Substantia nigra (tissue), 51 donors: ENCODE measurements at places on chromosomes 12 and 14.

- no peak for DNase-seq
These were observed 200.7 kb upstream of the FOXN3 start for GRCh38 chr14:89617481-89618329.

DNA sequence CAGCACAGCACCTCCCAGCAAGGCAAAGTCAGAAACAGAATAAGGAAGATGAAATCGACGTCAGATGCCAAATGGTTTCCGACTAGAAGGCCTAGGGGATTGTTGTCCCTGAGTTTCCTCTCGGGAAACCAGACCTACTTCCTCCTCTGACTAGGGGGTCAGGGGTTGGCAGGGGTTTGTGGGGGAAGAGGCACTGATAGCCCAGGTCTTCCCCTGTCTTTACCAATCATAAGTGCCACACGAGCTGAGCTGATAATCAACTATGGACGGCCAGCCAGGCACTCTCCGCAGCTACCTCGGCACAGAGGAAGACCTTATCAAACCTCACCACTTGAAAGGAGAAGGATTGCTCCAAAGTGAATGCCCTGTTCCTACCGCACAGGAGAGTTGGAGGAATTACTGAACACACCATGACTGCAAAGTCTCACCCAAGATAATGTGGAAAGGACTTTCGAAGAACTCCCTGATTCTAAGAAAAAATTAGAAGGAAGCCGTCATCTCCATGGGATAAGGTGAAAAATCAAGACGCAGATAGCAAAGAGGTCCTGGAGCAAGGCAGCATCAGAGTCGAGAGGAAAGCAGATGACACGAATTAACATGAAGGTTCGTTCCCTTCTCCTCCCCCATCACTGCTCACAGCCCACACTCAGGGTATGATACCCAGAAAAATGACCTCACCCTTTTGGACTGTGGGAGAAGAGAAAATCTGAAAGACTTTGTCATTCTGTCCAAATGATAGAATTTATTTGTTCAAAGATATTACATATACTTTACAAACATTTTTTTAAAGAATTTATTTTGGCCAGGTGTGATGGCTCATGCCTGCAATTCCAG, 77.7 kb upstream of the MED13L start:
- DNase-seq, result no peak

- DNase-seq, result no peak
These were observed 18.5 kb upstream of the MAP1LC3B2 start for GRCh38 chr12:116540622-116541152.

DNA sequence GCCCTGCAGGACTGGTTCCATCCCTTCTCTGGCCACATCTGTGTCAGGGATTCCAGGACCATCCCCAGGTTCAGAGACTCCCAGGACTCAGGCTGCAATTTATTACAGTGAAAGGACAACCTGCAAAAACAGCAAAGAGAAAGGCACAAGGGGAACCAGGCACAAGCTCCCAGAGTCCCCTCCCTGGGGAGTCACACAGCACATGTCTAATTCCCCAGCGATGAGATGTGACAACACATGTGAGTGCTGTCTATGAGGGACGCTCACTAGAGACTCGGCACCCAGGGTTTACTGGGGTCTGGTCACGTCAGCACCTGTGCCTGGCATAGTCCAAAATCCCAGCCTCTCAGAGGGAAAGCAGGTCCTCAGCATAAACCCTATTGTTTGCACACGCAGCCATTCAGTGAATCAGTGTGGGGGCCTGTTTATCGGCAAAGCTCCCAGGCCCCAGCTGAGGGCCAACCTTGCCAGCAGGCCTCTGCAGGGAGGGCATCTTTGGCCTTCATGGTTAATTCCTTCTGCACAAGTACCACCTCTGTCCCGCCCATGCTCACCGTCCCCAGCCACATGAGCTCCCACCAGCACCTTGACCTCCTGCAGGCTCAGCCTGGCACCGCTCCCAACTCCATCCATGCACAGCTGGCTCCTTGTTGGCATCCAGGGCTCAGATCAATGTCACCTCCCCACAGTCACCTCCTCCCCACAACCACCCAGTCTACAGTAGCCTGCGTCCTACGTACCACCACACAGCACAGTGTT, 198.9 kb upstream of the SFSWAP start:
- DNase-seq, result no peak

GRCh38 chr12:124520265-124520701, 47.1 kb downstream of the NCOR2 start:
- DNase-seq, result no peak
